WERI-Rb-1 (cell line): ENCODE measurements at places on chromosomes 12 and 14.

GRCh38 chr14:60506462-60506984 lies 2.4 kb upstream of the SIX6 start:
- no peak for DNase-seq

GRCh38 chr14:52402812-52403526 lies 88.9 kb downstream of the PTGER2 start:
- no peak for DNase-seq

GRCh38 chr12:48796976-48797375 lies 8.1 kb upstream of the ADCY6 start:
- DNase-seq: no peak

DNA sequence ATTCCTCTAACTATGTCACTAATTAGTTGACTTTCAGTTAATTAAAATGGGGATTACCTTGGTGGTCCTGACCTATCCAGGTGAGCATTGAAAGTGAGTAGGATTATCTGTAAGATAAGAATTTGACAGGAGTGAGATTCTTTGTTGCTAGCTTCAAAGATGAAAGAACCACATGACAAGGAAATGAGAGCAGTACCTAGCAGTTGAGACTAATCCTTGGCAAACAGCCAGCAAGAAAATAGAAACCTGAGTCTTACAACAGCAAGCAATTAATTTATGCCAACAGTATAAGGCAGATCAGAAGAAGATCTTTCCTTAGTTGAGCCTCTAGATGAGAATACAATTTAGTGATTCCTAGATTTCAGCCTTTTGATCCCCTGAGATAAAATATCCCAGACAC lies 1058.4 kb downstream of the LRFN5 start:
- DNase-seq: no peak

GRCh38 chr12:120224304-120225199 lies 23.6 kb upstream of the RPLP0 start:
- no peak for DNase-seq

DNA sequence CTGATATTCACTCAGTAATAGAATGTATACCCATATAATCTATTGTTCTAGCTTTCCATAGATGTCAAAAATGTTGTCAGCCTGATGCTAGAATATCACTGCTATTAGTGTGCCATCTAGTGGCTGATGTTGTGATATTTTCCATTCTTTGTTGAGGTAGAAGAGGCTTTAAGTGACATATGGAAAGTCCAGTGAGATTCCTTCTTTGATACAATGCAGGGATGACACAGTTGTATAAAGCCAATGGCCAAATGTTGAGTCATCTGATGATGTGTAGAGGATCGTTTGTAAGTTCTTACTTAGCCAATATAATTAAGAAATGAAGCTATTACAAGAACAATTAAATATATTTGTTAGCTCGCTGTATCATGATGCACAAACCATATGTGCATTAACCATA lies 58.1 kb upstream of the PCED1B start:
- DNase-seq: peak; percentile 7
